ENCODE measurements at places on chromosomes 6 and 20.

DNA sequence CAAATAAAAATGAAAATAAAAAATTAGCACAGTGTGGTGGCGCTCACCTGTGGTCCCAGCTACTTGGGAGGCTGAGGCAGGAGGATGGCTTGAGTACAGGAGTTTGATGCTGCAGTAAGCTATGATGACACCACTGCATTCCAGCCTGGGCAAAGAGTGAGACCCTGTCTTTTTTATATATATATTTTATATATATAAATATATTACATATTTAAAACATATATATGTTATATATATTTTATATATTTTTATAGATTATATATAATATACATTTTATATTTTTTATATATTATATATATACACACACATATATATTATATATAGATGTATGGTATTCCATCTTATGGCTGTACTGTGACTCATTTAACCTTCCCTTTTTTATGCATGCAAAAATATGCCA is 87.6 kb upstream of the PMEPA1 start:
- no peak for DNase-seq

DNA sequence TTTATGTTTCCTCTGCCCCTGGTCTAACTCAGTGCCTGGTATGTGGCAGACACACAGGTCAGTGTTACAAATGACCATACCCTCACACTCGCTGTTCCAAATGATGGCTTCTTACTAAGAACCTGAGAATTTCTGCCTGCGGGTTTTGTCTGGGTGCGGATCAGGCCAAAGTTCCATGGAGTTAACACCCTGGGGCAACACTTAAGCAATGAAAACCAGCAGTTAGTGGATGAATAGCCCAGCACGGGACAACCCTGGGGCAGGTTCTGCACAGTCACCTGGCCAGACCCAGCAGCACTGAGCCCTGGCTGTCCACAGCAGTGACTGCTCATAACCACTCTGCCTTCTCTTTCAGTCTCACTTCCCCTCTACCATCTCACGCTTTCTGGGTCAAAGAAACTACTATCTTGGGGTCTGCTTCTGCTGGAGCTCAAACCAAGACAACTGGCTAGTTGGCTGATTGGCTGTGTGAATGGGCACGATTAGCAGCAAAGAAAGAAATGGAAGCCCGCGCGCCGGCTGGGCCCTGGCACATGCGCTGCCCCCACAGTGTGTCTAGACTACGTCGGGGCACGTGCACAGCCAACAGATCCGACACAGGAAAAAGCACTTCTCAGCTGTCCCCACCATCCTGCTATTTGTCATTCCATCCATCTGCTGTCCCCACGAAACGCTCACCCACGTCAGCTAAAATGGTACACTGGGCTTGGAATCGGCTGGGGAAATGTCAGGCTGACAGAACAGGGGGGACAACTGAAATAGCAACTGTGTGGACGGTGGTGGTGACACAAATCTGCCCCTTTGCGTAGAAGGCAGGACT is 36.6 kb downstream of the MGME1 start:
- DNase-seq = no peak

- no peak for DNase-seq
These were observed 173.7 kb upstream of the ZNF217 start for GRCh38 chr20:53767206-53767930.

GRCh38 chr20:52446421-52447224 is 255.0 kb upstream of the ZFP64 start:
- no peak for DNase-seq

DNA sequence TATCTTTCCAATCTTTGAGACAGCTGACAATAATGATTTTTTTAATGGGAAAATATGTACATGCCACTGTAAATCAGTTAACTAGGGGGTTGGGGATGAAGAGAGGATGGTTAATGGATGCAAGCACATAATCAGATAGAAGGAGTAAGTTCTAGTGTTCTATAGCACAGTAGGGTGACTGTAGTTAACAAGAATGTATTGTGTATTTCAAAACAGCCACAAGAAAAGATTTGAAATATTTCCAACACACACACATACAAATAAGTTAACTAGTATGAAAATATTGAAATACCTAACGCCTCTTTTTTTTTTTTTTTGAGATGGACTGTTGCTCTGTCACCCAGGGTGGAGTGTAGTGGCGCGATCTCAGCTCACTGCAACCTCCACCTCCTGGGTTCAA is 153.4 kb upstream of the SALL4 start:
- no peak for DNase-seq

GRCh38 chr6:30345852-30346251 is 896 bp downstream of the RPP21 start:
- no peak for DNase-seq

- no peak for DNase-seq
These were observed 269.9 kb downstream of the BCKDHB start for GRCh38 chr6:80376411-80376810.

DNA sequence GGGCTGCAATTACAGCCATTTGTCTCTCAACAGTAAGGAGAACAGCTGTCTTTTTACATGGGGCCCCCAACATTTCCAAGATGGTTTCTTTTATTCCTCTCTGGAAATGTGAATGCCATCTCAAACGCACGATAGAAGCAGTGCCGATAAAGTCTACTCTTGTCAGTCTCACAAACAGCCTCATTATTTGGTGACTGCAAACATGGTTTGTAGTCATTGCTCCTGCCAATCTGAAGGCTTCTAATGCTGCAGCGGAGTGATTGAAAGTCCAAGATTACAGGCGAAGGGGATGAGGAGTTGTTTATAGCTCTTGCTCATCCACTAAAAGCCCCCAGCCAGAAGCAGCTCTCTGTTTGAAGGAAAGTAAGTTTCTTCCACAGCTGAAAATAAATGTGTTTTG is 657.1 kb downstream of the CBLN4 start:
- DNase-seq = no peak

DNA sequence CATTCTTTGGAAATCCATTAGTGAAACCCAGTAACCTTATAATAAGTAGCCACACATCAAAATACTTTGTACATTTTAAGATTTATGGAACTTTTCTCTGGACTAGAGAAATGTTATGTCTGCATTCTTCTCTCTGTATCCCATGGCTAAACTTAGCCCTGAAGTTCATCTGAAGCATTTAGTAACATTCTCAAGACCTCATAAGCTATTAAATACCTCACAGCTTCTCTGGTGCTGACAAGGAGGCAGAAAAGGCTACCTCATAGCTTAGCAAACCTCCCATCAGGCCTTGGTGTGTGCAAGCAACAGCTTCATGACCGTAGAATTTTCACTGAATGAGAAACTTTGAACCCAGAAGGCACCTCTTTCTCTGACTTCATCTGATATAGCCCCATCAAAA is 38.9 kb upstream of the HDGFL1 start:
- no peak for DNase-seq

DNA sequence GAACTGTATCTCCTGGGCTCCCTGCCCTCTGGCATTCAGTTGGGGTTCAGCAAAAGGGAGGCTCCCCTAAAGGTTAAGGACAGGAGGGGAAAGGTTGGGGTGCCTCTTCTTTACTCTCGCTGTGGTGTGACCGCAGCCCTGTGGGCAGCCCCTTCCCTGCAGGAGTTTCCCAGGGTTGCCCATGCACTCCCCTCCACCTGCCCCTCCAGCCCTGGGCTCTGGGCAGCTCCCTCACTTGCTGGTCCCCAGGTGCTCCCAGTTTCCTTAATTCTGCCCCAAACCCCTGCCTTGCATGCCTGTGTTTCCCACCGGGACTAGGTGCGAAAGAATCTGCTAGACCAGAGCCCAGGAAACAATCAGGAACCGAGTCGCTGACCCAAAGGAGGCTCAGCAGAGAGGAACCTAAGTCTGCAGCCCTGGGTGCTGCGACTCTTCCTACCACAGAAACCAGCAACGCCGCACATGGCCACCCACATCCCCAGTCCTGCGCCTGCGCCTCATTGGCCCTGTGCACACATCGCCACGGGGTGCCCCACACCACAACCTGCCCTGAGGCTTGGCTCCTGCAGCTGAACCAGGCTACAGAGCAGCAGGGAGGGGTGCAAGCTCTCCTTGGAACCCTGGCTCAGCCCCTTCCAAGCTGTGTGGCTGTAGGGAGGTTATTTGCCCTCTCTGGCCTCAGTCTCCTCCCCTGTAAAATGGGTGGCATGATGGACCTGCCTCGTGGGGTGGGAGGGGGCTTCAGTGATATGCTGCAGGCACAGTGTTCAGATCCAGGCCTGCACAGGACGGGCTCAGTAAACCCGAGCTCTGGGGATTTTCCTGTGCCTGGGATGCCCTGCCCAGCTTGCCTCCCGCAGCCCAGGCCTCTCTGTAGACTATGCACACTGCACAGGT is 487.6 kb downstream of the PREX1 start:
- no peak for DNase-seq

- DNase-seq = no peak
These were observed 43.9 kb upstream of the GJE1 start for GRCh38 chr6:142088858-142089216.

- DNase-seq = no peak
These were observed 18.5 kb downstream of the PLCB1 start for GRCh38 chr20:8150591-8150990.

DNA sequence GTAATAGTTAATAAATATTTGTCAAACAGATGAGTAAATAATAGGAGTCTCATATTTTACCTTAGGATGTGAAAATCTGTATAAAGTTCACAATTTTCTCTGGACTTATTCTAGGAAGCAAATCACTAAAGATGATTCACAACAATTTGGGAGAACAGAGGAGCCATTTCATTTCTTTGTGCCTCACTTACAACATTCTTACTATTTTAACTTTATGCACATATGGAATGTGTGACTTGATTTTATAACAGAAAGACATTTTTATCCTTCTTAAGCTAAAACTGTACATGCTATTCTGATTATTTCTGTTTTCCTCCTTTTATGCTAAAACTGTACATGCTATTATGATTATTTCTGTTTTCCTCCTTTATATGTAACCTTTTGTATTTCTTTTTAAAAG is 83.3 kb downstream of the FUT9 start:
- DNase-seq = no peak

GRCh38 chr6:20919677-20920385 is 385.6 kb downstream of the CDKAL1 start:
- no peak for DNase-seq

GRCh38 chr6:109325400-109325801 is 56.9 kb downstream of the CD164 start:
- DNase-seq = no peak

DNA sequence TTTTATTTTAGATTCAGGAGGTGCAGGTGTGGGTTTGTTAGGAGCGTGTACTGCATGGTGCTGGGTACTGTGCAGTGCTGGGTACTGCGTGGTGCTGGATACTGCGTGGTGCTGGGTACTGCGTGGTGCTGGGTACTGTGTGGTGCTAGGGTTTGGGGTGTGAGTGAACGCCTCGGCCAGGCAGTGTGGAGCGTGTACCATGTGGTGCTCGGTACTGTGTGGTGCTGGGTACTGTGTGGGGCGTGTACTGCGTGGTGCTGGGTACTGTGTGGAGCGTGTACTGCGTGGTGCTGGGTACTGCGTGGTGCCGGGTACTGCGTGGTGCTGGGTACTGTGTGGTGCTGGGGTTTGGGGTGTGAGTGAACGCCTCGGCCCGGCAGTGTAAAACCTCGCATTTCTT is 62.9 kb downstream of the WDR27 start:
- DNase-seq = no peak

- DNase-seq = no peak
These were observed 303.8 kb upstream of the THEMIS start for GRCh38 chr6:128204616-128205015.

- DNase-seq = no peak
These were observed 73.6 kb downstream of the LCA5 start for GRCh38 chr6:79463621-79464050.

DNA sequence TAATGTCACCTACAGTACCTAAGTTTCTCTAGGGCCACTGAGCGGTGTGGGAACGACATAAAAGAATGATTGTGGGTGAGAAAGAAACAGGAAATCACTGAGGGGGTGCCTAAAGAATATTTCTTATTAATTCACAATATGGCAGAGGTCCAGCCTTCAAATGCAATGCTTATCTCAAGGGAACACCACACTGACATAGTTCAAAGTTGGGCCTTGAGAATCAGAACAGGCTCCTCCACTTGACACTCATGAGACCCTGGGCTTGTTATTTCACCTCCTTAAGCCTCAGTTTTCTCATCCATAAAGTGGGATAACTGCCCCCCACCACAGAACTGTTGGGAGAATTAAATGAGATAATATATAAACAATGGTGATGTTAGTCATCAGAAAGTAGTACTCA is 40.4 kb upstream of the ARHGAP18 start:
- DNase-seq = no peak

DNA sequence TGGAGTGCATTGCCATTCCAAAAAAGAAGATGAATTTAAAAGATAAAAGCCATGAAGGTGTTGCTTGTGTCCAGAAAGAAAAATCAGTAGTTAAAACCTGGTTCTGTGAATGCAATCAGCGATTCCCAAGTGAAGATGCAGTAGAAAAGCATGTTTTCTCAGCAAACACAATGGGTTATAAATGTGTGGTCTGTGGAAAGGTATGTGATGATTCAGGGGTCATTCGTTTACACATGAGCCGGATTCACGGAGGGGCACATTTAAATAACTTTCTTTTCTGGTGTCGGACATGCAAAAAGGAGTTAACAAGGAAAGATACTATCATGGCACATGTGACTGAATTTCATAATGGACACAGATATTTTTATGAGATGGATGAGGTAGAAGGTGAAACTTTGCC is 24.7 kb upstream of the BAG2 start:
- DNase-seq = no peak

GRCh38 chr20:20734475-20734948 is 22.1 kb upstream of the RALGAPA2 start:
- no peak for DNase-seq

GRCh38 chr6:131059486-131059885 is 3.6 kb downstream of the EPB41L2 start:
- DNase-seq = no peak

- DNase-seq = no peak
These were observed 374.3 kb downstream of the DOK5 start for GRCh38 chr20:54849741-54850140.

- no peak for DNase-seq
These were observed 24.2 kb upstream of the PNPLA1 start for GRCh38 chr6:36245572-36246061.

GRCh38 chr6:139919107-139920026 is 544.9 kb upstream of the CITED2 start:
- no peak for DNase-seq

GRCh38 chr20:34895465-34895864 is 19.1 kb downstream of the ACSS2 start:
- DNase-seq = no peak

DNA sequence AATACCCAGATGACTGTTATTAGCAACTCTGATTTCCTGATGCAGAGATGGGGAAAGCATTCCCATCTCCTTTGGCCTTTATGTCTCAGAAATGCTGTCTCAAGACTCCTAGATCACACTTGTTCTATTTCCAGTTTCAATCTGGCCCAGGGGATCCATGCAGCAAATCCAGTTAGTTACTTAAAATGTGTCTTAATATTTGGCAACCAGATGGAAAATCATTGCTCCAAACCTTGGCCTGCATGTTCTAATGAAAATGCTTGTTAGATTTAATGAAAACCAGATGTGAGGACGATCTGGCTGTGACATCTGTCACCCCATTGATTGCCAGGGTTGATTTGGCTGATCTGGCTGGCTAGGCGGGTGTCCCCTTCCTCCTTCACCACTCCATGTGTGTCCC is 125.2 kb downstream of the TSHZ2 start:
- no peak for DNase-seq

GRCh38 chr6:165877773-165878172 is 214.7 kb upstream of the PDE10A start:
- no peak for DNase-seq

- DNase-seq = no peak
These were observed 16.4 kb downstream of the FAXC start for GRCh38 chr6:99333068-99333467.

GRCh38 chr6:116059713-116060571 is 749 bp downstream of the FRK start:
- no peak for DNase-seq

- no peak for DNase-seq
These were observed 613.5 kb downstream of the PTPRT start for GRCh38 chr20:42576167-42576566.

Data from activated CD4-positive, alpha-beta T cell treated with anti-CD3 and anti-CD28 coated beads for 24 hours (primary cell).